CD8-positive, alpha-beta T cell (primary cell): ENCODE measurements at places on chromosomes 6 and 20.

GRCh38 chr20:25272223-25273000, 24.5 kb downstream of the PYGB start:
- DNase-seq, result no peak

DNA sequence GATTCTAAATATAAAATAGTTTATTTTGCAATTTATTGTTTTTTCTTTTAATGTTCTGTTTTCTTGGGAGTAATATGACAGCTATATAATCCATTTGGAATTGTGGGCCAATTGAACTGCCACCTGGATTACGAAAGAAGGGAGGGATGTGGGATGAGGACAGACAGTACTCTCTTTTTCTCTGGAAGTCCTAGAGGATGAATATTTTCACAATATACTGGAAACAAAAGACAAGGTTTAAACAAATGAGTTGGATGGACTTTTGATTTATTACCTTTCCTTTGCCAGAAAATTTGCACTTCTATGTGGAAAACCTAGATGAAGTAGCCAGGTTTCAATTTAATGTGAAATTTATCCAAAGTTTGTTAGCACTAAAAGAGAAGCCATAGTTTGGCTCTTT, 325.5 kb upstream of the IMPG1 start:
- no peak for DNase-seq

DNA sequence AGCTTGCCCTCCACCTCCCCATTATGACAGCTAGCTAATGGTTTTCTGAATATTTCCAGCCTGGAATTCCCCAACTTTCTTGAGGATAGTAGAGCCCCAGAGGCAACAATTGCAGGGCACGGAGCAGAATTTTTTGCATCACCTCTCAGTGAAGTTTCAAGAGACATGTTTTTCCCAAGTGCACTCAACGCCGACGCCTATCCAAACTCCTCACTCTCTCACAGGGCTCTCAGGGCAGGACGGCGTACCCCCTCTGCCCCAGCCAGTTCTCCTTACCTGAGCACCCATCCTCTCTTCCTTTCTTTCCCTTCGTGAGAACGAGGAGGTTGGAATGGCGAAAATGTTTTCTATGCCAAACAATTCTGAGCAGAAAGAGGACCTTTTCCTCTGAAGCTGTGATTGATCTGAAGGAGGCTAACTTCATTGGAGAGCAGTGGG, 83.1 kb upstream of the FOXQ1 start:
- no peak for DNase-seq

GRCh38 chr20:3751675-3752385, 15.7 kb downstream of the ADISSP start:
- no peak for DNase-seq

GRCh38 chr6:144353871-144354314, 68.8 kb downstream of the UTRN start:
- DNase-seq, result no peak

- DNase-seq, result no peak
Observed at GRCh38 chr20:41030531-41031242, 2.1 kb downstream of the TOP1 start.
